Right ventricle myocardium superior (tissue), 1 donor: ENCODE measurements at places on chromosomes 16 and 17. TPM values are rescaled to one million over a fixed set of nuclear protein-coding genes. Genes with fewer than 3 reads are reported as not detected.

CA4 gene
- 15.1 TPM for total RNA-seq

CDT1 gene
- 1.00 TPM for total RNA-seq

DNA sequence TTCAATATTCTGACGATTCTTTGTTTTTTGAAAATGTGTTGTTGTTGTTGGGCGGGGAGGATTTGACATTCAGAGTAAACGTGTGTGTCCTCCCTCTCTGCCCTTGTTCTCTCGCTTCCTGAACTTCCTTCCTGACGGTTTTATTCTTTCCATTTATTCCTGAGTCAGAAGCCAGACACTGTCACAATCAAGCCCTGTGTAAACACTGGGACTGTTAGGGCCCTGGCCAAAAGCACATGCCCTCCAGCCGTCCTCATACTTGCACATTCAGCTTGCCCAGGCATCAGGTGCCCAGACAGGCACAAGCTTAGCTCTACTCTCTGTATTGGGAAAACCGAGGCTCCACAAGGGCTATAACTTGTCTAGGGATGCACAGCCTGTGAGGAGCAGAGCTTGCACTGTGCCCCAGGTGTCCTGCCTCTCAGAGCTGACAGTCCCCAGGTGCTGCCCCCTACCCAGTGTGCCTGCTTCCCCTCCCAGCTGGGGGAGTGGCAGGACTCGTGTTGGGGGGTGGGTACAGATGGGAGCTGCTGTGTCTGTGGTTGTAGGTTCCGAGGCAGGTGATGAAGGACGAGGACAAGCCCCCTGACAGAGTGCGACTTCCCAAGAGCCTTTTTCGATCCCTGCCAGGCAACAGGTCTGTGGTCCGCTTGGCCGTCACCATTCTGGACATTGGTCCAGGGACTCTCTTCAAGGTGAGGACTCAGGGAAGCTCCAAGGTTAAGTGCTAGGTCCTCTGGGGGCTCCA, 9.7 kb downstream of the ADGRG3 start:
- no peak for DNase-seq

ASGR1 gene
- 0.19 TPM for total RNA-seq

DNA sequence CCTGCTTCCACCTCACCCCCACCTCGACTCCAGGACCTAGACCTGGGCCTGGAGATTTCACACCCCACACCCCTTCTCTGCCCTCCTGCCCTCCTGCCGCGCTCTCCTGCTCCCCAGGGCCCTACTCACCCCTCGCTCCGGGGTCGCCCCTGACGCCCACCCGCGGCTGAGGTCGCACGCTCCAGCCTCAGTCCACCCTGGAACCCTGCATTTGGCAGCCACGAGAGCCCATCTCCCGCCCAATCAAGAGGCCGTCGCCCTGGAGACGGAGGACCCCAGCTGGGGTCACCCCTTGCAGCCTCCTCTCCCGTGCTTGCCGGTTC, 16.1 kb downstream of the TLE7 start:
- DNase-seq = no peak

DNA sequence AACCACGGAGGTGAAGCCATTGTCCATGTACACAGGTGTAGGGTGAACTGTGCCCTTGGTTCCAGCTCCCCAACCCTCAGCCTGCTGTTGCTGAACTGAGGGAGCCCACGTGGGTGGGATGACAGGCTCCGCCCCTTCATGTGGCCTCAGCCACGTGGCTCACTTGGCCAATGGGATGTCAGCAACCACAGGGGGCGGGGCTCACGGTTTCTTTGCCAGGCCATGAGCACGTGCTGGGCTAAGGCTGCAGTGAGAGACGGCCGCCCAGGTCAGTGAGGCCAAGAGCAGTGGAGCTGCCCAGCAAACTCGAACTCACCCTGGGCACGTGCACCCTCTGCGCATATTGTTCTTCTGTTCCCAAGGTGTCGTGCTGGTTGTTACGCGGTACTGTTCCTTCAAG, 282.6 kb downstream of the IRF8 start:
- no peak for DNase-seq

GNGT2 gene
- 2.1 TPM for total RNA-seq
